ENCODE measurements at places on chromosomes 13 and 19.

DNA sequence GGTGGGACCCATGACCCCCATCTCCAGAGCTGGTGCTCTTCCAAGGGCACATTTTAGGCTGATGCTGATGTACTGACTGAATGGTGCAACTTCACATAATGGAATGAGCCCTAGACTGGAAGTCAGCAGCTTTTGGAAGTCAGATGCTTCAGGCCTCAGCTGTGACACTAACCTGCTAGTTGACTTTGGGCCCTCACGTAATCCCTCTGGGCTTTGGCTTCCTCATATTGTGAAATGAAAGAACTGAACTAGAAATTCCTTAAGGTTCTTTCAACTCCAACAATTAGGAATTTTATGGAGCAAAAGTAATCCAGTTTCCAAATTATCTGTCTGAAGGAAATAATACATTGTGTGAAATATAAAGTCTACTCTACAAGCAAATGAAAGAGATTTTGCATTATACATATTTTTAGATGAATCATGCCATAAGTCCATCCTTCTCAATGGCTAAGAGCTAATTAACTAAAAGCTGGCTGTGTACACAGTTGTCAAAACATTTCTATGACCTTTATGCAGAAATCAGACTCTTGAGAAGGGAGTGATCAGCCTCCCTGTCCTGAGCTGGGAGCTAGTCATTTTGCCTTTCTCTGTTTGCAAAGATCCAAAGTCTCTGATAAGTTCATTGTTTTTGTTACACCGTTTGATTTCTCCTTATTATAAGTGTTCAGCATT is 204.2 kb downstream of the DCLK1 start:
- no peak for DNase-seq

- no peak for DNase-seq
Observed at GRCh38 chr19:29964171-29964570, 22.1 kb downstream of the URI1 start.

GRCh38 chr19:980133-980998 is 3.8 kb upstream of the WDR18 start:
- no peak for DNase-seq

DNA sequence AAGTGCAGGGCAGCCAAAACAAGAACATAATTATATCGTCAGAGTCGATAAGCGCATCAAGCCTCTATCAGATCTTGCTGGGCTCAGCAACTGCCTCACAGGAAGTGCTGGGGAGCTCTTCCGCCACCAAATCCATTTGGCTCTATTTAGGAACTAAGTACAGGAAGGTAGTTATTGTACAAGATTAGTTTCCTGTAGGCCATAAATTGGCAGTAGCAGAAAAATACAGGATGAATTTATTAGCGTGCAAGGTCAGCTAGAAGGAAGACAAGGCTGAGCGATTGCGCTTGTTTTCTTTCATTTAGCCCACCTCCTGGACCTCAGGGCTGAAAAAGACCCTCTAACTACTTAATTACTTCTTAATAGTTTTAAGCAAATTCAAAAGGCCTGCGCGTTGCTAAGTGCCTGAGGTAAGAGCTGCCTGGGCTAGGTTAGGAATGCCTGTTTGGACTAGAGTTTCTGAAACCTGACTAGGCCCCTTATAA is 118.5 kb downstream of the IRS2 start:
- no peak for DNase-seq

GRCh38 chr13:103960001-103960400 is 893.8 kb upstream of the SLC10A2 start:
- no peak for DNase-seq

DNA sequence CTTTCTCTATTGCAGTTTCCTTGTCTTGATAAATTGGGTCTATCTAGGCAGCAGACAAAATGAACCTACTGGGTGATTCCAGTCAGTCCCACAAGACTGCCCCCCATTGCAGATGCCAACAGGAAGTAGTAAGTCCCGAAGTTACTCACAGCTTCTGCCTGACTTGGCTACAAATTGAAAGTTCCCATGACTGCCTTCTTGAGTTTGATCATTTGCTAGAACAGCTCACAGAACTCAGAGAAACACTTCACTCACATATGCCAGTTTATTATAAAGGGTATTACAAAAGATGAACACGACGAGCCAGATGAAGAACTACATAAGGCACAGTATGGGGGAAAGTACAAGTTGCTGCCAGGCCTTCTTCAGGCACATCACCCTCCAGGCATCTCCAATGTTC is 50.0 kb downstream of the TEX26 start:
- no peak for DNase-seq

- no peak for DNase-seq
Observed at GRCh38 chr19:19662871-19663255, 613 bp downstream of the ATP13A1 start.

- DNase-seq, result no peak
Observed at GRCh38 chr19:58581227-58582141, 8.3 kb upstream of the MZF1 start.

- no peak for DNase-seq
Observed at GRCh38 chr13:51885651-51886050, 23.9 kb downstream of the CCDC70 start.

GRCh38 chr19:40739030-40739839 is 11.0 kb downstream of the ACTMAP start:
- no peak for DNase-seq

- no peak for DNase-seq
Observed at GRCh38 chr13:108368250-108368905, 98.9 kb downstream of the TNFSF13B start.

- DNase-seq, result no peak
Observed at GRCh38 chr13:113433391-113433916, 19.8 kb downstream of the ADPRHL1 start.

GRCh38 chr19:39308531-39309304 is 11.9 kb downstream of the LRFN1 start:
- no peak for DNase-seq

DNA sequence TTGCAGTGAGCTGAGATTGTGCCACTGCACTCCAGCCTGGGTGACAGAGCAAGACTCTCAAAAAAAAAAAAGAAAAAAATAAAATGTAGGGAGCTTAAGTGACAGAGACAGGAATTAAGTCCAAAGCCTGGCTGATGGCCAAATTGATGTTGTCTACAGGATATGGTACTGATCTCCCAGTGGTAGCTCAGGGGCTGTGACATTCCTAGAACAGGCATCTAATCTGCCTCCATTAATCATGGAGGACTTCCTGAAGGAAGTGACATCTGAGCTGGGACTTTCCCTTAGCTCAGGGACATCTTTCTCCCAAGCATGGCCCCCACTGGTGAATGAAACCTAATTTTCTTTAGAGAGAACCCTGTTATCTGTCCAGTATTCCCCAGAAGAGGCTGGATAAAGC is 11.4 kb upstream of the EDDM13 start:
- no peak for DNase-seq

GRCh38 chr19:54517483-54517882 is 14.9 kb downstream of the LAIR2 start:
- DNase-seq, result peak; percentile 62

Data from MG63 (cell line).